Mucosa of descending colon (tissue), 3 donors: ENCODE measurements at places on chromosomes 16 and 17.

GRCh38 chr16:58862334-58863021 is 128.4 kb upstream of the GOT2 start:
- no peak for DNase-seq

DNA sequence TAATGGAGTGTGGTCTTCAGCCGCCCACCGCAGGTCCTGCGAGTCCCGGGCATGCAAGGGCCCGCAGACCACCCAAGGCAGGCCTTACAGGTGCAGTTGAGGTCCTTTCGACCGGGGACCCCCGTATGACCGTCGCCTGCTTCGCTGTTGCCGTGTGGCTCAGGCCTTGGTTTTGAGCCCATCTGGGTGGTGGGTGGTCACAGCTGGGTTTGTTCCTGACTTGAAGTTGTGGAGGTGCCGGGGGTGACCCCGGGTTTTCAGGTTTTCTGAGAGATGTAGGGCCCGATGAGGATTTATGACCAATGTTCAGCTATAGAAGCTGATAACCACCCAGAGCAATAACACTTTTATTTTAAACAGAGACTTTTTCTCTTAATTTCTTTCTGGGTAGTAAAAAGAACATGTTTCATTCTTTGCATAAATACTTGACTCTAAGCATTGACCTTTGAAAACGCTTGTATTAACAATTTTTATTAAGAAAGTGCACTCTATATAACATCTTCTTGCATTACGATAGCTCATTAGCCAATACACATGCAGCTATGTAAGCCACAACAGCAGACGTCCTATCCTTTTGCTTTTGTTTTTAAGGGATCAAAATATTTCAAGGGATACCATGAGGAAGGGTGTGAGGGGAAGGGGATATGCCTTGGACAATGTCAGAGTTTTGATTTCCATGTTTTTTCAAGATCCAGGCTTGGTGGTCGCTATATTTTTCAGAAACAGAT is 1.9 kb downstream of the FOXL1 start:
- DNase-seq: no peak

DNA sequence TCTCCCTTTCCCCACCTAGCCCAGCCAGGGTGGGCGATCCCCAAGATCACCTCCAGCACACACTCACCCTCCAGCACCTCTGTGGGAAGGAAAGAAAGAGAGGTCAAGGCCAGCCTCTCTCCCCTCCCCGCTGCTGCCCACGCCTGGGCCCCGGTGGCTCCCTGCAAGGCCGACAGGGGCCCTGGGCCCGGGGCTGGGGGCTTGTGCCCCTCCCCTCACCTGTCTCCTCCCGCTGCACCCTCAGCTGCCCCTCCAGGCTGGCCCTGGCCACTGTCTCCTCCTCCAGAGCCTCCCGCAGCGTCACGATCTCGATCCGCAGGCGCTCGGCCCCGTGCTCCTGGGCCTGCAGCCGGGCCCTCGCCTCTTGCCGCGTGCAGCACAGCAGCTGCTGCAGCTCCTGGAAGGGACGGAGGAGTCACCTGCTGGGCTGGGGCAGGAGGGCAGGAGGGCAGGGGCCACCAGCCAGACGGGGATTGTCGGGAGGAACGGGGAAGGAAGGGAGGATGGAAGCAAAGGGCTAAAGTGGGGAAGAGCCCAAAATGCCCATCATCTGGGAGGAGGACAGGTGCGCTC is 19.2 kb downstream of the RABEP2 start:
- DNase-seq: no peak

- DNase-seq: no peak
Observed at GRCh38 chr16:49269201-49269600, 12.4 kb downstream of the CBLN1 start.

GRCh38 chr16:13829697-13830299 is 90.2 kb upstream of the ERCC4 start:
- DNase-seq: no peak

GRCh38 chr17:78159575-78160158 is 8.7 kb upstream of the SYNGR2 start:
- no peak for DNase-seq

DNA sequence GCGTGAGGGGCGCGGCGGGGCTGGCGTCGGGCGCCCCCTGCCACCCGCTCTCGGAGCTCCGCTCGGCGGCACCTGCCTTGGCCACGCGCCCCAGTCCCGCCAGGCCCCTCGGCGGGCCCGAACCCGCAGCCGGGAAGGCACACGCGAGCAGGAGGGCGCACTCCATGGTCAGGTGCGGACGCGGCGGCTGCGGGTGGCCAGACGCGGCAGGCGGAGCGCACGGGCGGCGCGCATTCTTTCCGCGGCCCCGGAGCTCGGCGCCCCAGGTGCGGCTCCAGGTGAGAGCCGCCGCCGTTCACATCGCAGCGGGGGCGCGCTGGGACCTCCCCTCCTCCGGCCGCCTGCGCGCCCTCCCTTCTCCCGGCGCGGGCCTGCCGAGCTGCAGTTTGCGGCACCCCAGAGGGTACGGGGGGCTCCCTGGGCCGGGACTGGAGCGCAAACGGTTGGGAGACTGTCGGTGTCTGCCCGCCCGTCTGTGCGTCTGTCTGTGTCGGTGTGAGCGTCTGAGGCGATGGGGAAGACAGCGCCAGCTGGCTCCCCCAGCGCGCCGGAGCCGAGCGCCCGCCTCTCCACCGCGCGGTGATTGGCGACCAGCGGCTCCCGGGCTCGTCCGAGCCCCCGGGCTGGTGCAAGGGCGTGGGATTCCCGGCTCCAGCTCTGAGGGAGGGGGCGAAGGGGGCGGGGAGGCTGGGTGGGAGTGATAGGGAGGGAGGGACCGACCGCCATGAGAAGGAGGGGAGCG is at the start of gene ADAMTS18:
Gene ADAMTS18, minus strand, starts transcription at position 505 of the 742 bp plus-strand sequence. Its CDS starts 339 bp downstream, at position 166.
- DNase-seq: no peak

DNA sequence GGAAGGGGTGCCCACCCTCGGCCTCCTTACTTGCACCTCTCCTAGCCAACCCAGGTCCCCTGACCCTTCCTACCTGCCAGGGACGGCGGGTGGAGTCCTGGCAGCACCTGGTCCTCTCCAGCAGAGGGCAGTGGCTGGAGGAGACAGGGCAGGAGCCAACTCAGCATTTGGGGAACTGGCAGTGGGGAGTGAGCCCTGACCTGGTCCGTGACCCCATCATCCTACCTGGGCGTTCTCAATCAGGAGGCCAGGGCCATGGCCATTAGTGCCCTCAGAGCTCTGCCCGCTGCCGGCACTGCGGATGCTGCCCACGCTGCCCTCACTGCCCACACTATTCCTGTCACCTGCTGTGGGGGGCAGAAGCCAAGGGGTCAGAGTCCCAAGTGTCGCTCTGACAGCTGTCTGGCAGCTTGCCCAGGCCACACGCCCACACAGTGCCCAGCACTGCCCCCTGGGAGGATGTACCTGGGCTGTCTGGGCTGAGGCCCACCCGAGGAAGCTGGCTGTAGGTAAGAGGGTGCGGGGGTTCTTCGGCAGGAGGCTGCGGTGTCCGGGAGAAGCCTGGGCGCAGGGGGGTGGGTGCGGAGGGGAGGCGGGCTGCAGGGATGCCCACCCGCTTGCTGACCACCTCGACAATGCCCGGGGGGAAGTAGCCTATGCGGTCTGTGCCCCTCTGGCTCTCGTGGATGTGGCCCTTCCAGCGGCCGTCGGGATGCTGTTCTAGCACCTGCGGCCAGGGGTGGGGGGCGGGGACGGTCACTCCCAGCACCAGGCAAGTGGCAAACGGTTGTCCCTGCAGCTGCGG is 10.8 kb downstream of the CASKIN2 start:
- DNase-seq: peak; percentile 55

GRCh38 chr17:64223283-64223682 is 39.8 kb downstream of the TEX2 start:
- DNase-seq: no peak

DNA sequence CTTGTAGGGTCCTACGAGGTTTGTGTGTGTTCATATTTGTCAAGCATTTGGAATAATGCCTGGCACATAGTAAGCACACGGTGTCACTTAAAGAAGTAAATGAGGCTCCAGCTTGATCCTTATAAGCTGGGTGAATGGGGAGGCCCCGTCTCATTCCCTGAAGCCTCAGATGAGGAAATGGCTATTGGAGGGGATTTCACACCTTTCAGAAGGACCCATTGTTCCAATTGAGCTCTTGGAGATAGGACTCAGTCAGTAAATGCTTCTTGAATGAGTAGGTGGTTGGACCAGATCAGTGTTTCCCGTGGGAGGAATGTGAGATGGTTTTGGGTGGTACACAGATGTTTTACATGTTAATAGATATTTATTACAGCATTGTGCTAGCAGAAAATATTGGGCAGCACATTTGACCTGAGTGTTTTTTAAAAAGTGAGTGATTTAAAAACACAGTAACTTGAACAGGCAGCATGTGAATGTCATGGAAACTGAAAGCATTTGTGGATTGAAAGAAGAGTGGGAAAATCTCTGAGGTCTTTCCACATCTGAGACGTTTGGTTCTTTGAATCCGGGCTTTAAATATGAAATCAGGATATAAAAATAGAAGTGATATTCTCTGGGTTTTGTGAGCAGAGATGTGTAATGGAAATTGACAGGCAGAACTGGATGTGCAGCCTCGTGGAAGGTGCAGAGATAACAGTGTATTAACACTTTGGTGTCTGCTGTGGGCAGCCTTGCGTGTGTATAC is 36.4 kb upstream of the ARHGAP17 start:
- DNase-seq: no peak

DNA sequence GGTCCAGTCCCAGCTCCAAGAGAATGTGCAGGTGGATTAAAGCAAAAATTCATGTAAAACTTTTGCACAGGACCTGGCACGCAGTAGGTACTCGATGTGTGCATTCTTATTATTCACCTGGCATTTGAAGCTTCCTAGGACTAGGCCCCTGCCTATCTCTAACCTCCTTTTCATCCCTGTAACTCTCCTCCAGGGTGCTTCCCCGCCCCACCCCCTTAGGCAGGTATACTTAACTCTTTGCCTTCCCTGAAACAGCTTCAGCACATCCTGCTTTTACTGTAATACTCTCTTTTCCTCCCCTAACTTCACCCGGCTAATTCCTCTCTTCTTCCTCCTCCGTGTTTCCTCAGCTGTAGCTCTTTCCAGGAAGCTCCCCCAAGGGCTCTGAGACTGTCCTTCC is 54.8 kb downstream of the CDK5R1 start:
- DNase-seq: no peak

GRCh38 chr16:70267516-70267915 is 15.8 kb upstream of the EXOSC6 start:
- DNase-seq: peak; percentile 25

DNA sequence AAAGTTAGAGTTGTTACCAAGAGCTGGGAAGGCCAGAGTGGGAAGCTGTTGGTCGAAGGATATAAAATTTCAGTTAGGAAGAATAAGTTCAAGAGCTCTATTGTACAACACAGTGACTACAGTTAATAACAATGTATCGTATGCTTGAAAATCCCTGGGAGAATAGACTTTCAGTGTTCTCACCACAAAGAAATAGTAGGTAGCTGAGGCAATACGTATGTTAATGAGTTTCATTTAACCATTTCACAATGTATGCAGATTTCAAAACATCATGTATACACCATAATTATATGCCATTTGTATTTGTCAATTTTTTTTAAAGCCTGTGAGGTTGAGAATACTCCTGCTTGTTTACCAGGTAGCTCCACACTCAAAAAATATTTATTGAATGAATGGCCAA is 41.5 kb upstream of the MYOCD start:
- DNase-seq: no peak

DNA sequence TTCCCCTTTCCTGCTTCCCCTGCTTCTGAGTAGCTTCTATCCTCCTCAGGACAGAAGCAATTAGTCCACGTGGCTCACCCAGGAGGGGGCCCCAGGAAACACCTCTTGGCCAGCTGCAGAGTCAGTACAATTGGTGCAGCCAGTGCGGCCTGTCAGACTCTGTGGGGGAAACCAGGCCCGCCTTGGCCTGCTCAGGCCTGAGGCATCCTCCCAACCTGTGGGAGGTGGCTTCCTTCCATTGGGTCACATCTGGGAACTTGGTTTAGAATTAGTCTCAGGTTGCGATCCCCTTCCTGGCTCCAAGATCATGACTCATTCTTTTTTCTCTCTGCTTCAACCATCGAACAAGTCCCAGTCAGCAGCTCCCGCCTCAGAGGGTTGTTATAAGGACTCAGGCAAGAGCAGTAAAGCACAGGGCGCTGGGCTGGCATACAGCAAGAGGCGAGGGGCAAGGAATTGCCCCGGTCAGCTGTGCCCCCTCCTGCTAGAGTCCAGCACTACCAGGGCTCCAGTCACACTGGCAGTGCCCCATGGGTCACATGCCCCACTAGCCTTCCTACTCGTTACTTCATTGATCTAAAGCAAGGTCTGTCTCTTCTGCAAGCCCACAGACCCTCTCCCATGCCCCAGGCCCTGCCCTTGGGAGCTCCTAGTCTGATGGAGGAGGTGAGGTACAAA is 8.1 kb upstream of the EPX start:
- DNase-seq: no peak

DNA sequence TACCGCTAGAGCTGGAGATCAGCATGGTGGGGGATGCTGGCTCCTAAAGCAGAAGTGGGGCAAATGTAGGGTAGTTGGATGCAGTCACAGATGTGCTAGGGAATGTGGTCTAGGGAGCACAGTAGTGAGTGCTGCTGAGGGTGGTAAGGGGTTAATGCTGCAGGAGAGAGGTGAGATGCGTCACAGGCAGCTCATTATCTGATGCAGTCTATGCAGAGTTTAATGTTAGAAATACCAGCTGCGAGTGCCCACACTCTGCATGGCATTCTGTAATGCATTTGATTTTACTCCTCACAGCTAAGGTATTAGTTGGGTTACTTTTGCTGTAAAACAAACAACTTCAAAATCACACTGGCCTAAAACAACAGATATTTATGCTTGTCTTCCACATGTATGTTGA is 491.3 kb upstream of the HSBP1 start:
- no peak for DNase-seq

DNA sequence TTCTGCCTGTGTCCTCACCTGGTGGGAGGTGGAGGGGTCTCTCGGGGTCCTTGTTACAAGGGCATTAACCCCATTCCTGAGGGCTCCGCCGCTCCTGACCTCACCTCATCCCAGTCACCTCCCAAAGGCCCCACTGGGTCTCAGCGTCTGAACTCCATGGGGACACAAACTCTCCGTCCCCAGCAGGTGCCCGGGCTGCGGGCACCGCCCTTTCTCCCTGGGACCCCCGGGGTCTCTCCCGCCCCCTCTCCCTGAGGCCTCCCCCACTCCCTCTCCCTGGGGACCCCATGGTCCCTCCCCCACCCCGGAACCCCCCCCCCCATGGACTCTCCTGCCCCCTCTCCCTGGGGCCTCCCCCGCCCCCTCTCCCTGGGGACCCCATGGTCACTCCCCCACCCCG is 24.8 kb downstream of the CACNA1H start:
- DNase-seq: no peak
